ENCODE measurements at places on chromosomes 7 and 10.
A peak's percentile ranks its signal among the peaks of the same experiment; 100 is the strongest.

GRCh38 chr10:24988831-24989640 is 26.9 kb downstream of the ENKUR start:
- no peak for DNase-seq

- DNase-seq: no peak
Measured at GRCh38 chr10:10367264-10367663, 650.4 kb upstream of the CELF2 start.

- no peak for DNase-seq
Measured at GRCh38 chr10:48805411-48805810, 120.7 kb downstream of the WDFY4 start.

- no peak for DNase-seq
Measured at GRCh38 chr7:109751241-109751640, 1181.6 kb downstream of the DNAJB9 start.

- DNase-seq: no peak
Measured at GRCh38 chr10:106242301-106242700, 922.2 kb downstream of the SORCS1 start.

DNA sequence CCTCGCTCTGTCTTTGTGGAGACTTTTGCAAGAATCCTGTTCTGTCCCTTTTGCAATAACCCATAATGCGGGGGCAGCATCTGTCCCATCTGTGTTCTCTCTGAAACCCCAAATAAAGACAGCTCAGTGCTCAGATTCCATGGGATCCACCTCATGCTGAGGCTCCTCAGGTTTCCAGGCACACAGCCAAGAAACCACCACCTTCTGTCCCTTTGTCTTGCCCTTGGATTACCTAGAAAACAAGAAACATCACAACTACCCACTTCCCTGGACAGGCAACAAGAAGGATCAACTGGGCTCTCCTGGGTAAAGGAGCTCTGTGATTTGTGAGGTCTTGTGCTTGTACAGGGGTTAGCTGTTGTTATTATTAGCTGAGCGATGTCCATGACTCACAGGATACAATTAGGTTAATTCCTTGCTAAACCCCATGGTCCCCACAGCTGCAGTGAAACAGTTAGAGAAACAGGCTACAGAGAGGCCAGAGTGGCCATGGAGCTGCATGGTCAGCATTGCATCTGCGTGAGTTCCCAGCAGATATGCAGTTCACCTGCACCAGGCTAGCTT is 50.2 kb downstream of the CXCL12 start:
- peak; percentile 63 for DNase-seq

GRCh38 chr10:62543571-62544355 is 169.6 kb downstream of the ZNF365 start:
- DNase-seq: no peak

- no peak for DNase-seq
Measured at GRCh38 chr7:30327813-30328212, 43.4 kb downstream of the ZNRF2 start.

DNA sequence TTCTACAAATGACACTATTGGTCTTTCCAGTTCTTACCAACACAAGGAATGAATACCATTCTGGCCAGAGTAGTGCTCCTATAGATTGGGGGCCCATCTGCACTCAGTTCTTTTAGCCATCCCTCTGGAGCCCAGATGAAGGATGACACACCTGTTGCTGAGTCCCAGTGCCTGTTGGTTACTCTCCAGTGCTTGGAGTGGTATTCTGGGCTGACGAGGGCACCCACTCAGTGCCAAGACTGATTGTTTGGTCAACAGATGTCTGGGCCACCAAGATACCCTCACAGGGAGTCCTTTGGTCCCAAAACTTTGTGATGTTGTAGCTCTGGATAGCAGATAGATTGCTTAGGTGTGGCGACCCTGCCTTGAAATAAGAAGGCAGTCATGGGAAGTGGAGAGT is 23.7 kb upstream of the ITGA8 start:
- DNase-seq: no peak

GRCh38 chr10:124092250-124092859 is 1.0 kb downstream of the CHST15 start:
- DNase-seq: no peak

All from HFF-Myc (cell line).